ENCODE measurements at places on chromosomes 2 and 18. TPM values are rescaled to one million over a fixed set of nuclear protein-coding genes. Genes with fewer than 3 reads are reported as not detected.

The MARS2 gene
- total RNA-seq, result 6.0 TPM

The CROCC2 gene
- not detected for total RNA-seq

The B4GALT6 gene
- 12.0 TPM for total RNA-seq

The RESP18 gene
- total RNA-seq, result not detected

The EIPR1 gene
- total RNA-seq, result 11.0 TPM

The FSHR gene
- total RNA-seq, result 0.31 TPM

GRCh38 chr2:239749272-239749873 lies 275.8 kb downstream of the NDUFA10 start:
- no peak for DNase-seq

DNA sequence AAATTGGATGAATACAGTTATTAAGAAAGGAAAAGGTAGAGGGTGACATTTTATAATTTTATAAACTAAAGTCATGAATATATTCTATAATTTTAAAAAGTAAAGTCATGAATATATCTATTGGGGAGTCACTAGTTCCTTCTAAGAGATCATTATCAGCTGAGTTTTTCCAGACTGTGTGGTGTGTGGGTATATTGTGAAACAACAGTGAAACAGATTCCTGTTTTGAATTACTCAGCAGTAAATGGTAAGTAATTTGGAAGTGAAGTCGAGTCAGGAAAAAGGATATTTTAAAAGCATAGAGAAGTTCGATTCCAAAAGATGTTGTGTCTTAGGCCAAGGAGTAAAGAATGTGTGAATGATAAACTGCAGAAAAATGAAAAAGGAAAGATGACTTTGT lies 1018.2 kb upstream of the NXPH2 start:
- DNase-seq, result no peak

- no peak for DNase-seq
Measured at GRCh38 chr2:176111309-176111663, 4.2 kb downstream of the HOXD11 start.

DNA sequence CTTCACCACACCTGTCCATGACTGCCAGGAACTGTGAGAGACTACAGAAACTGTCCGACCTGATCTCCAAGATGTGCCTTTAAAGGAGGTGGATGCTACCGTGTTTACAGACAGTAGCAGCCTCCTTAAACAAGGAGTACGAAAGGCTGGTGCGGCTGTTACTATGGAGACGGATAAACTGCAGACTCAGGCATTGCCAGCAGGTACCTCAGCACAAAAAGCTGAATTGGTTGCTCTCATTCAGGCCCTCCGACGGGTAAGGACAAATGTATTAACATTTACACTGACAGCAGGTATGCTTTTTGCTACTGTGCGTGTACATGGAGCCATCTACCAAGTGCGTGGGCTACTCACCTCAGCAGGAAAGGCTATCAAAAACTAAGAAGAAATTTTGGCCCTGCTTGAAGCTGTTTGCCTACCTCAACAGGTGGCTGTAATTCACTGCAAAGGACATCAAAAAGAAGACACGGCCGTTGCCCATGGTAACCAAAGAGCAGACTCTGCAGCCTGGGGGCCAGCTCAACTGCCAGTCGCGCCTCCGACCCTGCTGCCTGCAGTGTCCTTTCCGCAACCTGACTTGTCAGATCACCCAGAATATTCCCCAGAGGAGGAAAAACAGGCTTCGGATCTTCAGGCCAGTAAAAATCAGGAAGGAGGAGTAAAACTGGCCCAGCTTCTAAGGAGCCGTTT lies 30.9 kb downstream of the SKA1 start:
- no peak for DNase-seq

GRCh38 chr2:207694811-207695281 lies 16.6 kb upstream of the CCNYL1 start:
- DNase-seq, result no peak

DNA sequence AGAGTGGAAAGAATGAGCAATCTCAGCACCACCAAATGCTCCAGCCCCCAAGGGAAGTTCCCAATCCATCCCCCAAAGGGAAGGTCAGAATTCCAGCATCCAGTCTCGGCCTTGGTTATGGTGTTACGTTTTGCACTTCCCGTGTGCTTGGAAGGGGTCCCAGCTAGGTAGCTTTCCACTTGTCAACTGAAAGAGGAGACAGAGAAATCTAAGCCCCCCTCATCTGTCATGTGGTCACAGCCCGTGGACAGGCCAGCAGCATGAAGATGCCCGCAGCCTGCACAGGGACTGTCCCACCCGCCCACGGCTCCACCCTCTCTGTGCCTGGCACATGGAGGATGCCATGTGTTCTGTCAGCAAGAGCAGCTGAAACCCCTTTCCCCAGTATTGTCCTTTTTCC lies 32.1 kb downstream of the RHOB start:
- DNase-seq, result no peak

DNA sequence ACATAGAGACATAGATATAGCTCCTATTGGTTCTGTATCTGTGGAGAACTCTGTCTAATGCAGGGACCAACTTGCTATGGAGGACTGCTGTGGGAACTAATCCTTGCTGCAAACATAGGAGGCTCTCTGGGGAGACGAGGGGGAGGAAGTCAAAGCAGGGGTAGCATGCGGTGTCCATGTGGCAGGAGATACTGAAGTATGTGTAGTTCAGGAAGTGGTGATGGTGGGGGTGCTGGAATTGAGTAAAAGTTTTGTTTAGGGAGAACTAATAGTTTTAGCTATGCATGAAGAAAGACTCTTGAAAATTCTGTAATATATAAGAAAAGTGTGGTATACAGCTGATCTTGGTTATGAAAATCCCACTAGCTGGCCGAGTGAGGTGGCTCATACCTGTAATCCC lies 62.0 kb downstream of the ANKRD44 start:
- DNase-seq, result no peak

GRCh38 chr18:13246121-13246520 lies 27.6 kb downstream of the LDLRAD4 start:
- DNase-seq, result no peak

- no peak for DNase-seq
Measured at GRCh38 chr2:176471949-176472348, 202.7 kb downstream of the MTX2 start.

DNA sequence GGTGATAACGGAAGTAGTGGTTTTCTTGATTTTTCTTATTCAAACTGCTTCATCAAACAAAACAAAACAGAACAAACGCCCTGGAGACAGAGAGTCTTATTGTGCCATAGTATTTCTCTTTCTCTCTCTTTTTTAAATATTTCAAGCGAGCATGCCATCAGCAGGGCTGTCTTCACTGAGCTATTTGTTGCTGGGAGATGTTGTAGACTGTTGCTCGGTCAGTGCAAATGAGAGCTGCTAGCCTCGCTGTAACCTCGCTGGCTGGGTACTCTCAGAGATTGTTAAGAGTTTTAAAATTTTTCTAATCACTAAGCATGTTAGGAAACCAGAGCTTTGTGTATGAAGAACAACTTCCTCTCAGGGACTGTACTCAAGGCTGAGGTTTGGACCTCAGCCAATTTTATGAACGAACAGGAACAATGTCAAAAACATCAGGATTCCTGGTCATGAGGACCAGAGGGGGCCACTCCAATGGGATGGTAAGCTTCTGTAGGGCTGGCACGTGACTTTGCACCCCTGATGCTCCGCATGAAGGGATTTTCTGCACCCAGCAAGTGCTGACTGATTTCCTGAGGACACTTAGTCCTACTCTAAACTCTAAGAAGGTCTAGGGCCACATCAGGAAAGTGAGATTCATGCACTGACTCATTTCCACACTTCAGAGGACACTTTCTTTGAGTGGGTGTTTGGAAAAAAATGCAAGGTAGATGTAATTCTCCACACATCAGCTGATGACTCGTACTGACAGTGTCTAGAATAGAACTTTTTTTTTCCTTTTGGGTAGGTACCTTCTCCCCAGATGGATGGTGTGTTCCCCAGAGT lies 59.8 kb upstream of the IL1R1 start:
- peak; percentile 45 for DNase-seq

DNA sequence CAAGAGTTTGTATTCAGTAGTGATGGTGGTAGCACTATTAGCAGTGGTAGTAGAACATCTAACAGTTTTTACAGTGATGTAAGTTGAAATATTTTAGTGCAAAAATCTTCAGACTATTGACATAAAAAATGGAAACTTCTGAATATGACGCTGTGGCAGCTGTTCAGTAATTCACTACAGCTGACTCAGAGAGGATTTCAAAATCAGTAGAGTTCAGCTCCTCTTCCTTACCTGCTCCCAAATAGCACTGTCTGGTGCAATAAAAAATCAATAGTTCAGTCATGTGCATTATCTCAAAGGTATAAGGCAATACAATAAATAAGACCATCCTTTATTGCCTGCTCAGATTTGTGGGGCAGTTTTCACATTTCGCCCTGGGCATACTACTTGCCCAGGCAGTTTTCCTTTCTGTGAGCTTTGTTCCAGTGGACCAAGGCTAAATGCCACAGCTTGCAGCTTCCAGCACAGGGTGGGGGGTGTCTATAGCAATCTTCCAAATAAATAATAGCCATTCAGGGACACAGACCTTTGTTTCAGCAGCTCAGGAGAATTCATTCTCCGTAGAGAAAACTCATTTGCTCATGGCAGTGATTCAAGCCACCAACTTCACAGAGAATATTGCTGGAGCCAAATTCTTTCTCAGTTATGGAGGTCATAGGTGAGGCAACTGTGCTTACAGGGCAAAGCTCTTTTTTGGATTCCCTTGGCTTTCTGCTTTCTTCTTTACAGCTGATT lies 33.9 kb upstream of the GORASP2 start:
- DNase-seq, result no peak

DNA sequence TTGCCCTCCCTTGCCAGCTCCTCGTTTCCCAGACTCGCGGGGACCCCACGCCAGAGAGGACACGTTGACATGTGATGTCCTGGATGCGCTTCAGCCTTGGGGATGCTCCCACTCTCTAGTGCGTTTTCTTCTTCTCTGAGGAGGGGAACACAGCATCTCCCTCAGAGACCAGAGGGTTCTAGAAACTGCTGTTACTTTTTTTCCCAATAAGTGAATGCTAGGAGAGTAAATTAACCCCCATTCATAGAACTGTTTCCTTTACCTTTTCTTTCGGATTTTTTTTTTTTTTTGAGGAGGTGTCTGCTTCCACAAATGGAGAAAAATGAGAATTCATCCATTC lies 370 bp upstream of the EFEMP1 start:
- DNase-seq, result no peak

GRCh38 chr2:166082736-166083135 lies 45.1 kb downstream of the SCN1A start:
- DNase-seq, result no peak

DNA sequence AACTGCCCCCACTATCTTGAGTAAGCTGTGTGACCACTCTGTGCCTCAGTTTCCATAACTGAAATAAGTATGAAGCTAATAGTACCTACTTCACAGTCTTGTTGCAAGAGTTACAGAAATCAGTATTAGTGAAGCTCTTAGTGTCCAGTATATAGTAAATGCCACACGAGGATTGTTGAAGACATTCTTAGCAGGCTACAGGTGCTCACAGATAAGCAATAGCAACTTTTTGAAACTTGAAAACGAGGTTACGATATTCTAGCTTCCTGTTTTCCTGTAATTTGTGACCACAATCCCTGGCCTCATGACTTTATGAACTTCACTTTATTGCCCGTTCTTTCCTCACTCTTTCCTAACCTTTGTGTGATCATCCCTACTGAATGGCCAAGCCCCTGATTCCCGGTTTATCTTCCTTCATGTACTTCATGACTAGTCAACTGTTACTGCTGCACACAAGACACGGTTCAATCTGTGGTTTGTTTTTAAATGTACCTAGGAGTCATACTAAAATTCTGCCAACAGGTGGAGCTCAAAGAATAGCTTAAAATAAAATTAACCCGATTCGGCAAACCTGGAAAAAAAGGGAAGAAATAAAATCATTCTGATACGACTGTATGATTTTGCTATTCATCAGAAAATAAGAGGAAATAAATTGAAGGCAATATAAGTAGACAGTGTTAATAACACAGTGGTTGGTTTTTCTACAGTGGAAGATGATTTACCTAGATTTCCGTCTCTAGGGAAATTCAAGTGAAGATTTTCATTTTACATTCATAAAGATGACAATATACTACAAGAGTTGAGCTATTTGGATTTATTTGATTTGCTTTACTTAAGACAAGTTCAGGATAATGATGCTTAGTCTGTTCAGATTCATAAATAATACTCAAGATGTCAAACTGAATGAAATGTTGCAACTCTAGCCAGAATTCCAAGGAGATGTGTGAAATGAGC lies 38.1 kb upstream of the STAT1 start:
- no peak for DNase-seq

DNA sequence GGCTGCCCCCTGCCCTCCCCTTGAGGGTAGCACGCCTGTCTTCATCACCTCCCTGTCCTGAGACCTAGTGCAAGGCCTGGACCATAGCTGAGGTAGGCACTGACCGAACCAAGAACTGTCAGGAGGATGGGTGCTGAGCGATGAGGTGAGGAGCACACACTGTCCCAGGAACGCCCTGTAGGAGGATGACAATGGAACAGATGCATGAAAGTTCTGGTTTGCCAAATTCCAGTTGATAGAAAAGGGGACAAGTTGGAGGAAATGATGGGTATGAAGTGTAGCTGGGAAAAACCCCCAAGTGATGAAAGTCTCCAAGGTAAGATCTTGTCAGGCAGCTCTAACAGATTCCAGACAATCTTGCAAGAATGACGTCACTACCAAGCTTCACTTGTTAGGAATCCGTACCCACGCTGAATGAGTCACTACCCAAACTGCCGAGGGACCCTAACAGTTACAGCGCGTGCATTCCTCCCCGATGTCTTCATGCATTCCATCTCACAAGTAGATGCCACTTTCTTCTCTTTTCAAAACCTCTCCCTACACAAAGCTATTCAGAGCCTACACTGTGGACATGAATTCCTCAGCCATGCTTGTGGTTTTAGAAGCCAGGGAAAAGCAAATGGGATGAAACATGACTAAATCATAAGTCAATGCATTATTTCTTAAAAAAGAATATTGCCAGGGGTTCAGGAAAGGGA lies 27.6 kb downstream of the MRPL33 start:
- DNase-seq, result peak; percentile 83

All from left cardiac atrium (tissue), 4 donors.